ENCODE measurements at places on chromosomes 11 and 22.

DNA sequence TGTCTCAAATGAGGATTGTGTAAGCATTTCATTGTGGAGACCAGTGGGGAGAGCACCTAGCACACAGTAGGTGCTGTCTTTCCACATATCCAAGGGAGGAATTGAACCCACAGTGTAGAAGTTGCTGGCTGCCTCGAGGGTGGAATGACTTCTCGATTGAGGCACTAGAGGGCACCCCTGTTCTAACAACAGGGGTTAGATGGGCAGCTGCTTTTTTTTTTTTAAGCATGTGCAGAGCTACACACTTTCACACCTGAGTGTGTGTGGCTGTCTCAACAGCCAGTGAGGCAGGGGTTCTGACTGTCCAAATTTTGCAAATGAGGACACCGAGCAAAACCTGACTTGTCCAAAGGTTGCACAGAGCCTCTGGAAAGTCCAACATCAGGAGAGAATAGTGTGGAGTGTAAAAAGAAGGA, 118.2 kb upstream of the CRYBB3 start:
- DNase-seq, result no peak

DNA sequence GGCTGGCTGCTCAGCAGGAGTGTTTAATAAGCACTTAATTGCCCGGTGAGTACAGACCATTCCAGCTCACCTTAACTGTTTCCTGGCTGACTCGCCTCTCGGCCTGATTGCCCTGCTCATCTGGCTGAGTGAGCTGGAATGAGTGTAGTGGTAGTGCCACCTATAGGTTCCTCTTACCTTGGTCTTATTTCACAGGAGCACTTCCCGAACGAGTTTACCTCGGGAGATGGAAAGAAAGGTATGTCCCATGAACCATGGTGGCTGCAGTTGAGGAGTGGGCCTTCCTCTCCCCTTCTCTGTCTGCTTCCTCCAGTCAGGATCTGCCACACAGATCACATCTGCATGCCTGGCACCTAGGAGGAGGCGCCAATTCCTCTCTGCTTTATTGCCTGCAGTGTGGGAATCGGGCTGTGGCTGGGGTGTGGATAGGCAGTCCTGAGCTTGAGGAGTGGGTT, 26.7 kb downstream of the UPB1 start:
- peak; percentile 28 for DNase-seq

- DNase-seq, result no peak
These were observed 3.4 kb downstream of the OR10A6 start for GRCh38 chr11:7927635-7928034.

GRCh38 chr22:48636746-48637145, 1190.9 kb downstream of the BRD1 start:
- DNase-seq, result no peak

DNA sequence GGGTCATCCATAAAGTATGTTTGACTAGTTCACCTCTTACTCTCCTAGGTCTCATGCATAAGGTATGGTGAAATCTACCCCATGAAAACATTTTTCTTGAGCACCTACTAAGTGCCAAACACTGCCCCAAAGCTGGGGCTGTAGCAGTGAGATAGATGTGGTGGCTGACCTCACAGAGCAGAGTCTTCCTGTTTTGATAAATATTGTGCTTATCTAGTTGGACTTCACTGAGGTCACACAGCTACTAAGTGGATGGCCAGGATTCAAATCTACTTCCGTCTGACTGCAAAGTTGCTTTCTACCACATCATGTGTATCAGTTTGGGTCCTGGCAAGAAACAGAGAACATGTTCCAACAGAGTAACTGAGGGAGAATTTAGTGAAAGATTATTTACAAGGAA, 6.4 kb upstream of the HTATIP2 start:
- DNase-seq, result no peak

DNA sequence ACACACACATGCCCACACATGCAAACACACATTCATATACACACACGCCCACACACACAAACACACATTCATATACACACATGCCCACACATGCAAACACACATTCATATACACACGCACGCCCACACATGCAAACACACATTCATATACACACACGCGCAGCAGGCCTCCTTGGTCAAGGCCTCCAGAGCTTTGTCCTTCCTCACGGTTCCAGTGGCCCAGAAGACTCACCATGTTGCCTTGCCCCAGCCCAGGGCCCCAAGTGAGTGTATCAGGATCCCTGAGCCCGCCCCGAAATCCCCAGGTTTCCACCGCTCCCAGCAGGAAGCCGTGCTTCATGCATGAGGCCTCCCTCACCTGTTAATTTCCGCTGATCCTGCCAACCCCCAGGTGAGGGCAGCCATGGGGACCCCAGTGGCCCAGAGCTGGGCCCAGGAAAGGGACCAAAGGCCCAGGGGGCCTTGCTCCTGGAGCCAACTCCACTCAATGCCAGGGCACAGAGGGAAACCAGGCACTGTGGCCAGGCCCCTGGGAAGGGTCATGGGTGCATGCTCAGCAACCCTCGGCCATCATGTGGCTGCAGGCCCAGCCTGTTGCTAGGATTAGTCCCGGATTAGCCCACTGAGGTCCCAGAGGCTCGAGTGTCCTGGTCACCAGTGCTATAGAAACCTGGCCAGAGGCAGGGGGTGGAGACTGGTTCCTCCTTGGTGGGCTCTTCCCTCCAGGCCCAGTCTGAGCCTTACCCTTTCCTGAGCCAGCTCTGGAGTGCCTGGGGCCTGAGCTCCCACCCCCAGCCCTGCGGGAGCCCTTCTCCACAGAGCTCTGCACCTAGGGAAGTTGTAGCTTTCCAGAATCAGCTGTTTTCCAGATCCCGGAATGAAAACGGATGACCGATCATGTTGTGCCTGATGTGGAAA, 34.4 kb downstream of the IGF2 start:
- no peak for DNase-seq

GRCh38 chr11:8746331-8746974, 63.9 kb downstream of the RPL27A start:
- no peak for DNase-seq

DNA sequence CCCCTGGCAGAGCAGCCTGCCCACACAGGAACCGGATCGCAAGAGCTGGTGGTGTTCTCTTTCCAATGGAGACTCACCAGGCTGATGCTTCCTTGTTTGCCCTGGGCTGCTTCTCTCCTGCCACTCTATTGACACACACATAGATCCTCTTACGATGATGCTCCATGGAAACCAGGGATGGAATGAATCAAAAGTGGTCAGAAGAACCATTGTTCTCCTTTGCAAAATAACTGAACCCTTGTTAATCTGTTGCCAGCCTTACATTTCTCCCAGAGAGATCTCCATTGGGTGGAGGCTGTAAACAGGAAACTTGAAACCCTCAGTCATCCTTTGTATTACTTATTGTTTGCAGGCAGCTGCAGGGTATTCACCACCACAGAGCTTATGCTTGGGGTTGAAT, 24.6 kb upstream of the LDLRAD3 start:
- DNase-seq, result no peak

DNA sequence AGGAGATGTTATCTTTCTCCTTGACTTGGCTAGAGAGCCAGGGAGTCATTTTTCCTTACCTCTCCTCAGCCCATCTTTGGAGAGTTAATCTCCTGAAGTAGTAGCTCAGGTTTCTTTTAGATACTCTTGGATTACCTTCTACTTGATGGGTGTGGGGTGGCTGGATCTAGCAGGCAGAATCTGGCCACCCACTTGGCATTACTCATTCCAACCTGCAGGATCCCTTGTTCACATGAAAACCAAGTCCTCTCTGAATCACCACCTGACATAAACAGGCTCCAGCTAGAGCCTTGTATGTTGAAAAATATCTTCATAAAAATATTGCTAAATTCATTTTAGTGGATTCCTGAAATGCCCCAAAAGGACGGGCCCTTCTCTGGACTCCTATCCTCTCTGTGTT, 250.6 kb upstream of the PLET1 start:
- no peak for DNase-seq

GRCh38 chr11:76228071-76228874, 22.0 kb upstream of the WNT11 start:
- no peak for DNase-seq

GRCh38 chr11:117097389-117098268, 599 bp downstream of the SIK3 start:
- DNase-seq, result no peak

GRCh38 chr11:11738370-11738769, 103.4 kb upstream of the USP47 start:
- no peak for DNase-seq

DNA sequence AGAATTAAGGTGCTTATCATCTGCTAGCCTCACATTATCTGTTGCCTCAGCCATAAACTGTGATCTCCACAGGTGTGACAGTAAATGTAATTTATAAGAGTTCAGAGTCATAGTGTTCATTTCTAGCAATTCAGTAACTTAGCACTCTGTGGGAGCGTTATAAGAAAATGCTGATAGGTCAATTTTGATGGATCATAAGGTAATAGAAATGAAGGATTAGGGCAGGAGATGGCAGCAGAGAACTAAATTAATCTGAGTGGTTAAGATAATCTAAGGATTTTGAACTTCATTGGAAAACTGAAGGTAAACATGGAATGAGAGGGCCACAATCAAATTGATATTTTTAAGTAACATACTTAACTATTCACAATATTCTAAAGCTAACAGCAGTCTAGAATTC, 26.5 kb upstream of the SLC22A9 start:
- DNase-seq, result no peak

- DNase-seq, result no peak
These were observed 6.5 kb downstream of the FAR1 start for GRCh38 chr11:13674799-13675509.

- DNase-seq, result no peak
These were observed 48.1 kb downstream of the SNX19 start for GRCh38 chr11:130868086-130868710.

DNA sequence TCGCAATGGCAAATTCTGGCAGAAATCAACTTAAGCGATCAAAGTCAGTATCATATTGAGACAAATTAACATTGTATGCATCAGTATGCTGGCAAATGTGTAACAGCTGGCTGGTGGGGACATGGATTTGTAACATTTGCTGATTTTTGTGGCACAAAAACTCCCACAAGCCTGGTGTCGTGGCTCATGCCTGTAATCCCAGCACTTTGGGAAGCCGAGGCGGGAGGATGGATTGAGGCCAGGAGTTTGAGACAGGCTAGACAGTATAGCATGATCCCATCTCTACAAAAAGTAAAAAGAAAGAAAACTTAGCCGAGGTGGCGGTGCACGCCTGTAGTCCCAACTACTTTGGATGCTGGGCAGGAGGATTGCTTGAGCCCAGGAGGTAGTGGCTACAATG, 17.6 kb upstream of the HDHD5 start:
- DNase-seq, result no peak

DNA sequence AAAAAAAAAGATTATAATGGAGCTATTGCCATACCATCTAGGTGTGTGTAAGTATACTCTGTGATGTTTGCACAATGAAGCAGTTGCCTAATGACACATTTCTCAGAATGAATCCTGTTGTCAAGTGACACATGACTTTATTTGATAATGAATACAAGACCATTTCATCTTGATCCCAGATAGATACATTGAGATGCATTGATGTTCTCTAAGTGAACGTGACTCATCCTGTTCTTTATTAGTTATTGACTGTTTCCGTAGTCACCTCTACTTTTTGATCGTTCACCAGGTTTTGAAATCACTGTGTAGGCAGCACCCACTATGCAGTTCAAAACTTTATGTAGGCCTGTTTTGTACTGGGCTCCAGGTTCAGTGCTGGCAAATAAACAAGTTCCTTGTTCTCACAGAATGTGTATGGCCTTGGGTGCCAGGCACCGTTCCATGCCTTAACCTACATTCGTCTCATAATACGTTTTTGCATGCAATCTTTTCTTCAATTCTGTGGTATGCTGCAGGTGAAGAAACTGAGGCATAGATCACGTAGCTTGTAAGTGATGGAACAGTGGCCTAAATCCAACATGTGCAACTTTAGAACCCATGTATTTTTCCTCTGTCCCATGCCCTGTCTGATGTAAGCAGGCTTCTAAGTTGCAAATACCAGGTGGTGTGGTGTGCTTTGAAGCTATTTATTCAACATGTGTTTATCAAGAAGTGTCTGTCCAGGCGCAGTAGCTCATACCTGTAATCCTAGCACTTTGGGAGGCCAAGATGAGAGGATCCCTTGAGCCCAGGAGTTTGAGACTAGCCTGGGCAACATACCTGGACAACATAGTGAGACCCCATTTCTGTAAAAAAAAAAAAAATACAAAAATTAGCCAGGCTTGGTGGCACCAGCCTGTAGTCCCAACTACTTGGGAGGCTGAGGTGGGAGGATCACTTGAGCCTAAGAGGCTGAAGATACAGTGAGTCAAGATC, 10.4 kb downstream of the SREBF2 start:
- DNase-seq, result no peak

DNA sequence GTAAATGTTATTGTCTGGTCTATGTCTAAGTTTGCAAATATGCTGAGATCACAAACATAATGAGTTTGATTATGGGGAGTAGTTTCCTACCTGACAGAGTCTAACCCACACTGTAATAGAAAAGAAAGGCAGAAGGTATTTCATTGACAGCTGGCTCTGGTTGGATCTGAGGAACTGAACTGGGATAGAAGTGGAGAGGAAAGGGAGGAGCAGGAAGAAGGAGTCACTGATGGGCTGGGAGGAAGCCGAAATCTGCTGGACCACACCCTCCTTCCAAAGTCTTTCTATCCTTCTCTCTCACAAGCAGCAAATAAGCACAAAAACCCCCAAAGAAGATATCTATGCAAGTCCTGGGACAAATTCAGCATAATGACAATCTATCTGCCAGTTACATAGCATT, 11.7 kb downstream of the BLID start:
- DNase-seq, result no peak

DNA sequence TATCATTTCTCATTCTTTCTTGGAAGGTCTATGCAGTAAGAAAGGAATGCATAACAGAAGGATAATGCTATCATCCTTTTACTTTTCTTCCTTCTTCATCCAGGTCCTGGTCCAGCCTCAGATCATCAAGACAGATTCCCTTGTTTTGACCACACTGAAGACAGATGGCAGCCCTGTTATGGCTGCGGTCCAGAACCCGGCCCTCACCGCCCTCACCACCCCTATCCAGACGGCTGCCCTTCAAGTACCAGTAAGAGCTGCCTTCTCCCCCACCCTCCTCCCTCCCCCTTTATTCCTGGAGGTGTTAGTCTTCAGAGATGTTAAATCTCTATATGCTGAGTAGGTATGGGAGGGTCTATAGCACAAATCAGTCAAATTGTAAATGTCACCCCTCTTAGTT, 37.9 kb downstream of the SREBF2 start:
- peak; percentile 41 for DNase-seq

DNA sequence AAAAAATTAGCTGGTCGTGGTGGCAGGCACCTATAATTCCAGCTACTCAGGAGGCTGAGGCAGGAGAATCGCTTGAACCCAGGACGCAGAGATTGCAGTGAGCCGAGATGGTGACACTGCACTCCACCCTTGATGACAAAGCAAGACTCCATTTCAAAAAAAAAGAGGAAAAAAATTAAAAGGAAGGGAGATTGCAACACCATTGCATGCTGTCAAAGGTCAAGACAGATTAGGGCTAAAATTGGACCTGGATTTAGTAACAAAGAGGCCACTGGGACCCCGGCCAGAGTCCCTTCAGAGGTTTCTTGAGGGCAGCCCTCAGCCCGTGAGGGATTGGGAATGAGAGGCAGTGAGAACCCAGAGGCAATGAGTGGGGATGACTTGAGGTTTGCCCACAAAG, 8.2 kb upstream of the MAFF start:
- DNase-seq, result no peak
